Heart right ventricle (tissue), 16 donors: ENCODE measurements at places on chromosomes 3 and 15.

DNA sequence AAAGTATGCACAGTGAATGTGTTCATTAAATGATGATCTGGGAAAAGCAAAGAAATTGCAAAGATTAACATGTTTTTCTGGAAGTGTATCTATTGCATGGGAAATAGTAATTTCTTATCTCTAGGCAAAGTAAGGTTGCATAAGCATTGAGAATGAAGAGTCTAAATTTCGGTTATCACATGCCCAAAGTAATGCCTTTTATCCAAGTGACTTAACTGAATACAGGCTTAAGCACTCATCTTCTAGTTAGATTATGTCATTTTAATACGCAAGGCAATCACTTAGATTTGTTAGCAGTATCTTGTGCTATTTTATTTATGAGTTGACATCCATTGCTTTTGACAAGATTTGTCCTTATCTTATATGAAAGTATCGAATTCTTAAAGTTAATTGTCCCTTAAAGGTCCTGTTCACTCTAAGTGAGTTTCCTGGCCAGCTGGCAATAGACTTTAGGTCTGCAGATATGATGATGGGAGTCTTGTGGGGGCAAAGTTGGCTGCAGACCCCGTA, 100.5 kb downstream of the NAALADL2 start:
- DNase-seq = no peak

GRCh38 chr15:44468709-44469385, 41.4 kb downstream of the CTDSPL2 start:
- no peak for DNase-seq

DNA sequence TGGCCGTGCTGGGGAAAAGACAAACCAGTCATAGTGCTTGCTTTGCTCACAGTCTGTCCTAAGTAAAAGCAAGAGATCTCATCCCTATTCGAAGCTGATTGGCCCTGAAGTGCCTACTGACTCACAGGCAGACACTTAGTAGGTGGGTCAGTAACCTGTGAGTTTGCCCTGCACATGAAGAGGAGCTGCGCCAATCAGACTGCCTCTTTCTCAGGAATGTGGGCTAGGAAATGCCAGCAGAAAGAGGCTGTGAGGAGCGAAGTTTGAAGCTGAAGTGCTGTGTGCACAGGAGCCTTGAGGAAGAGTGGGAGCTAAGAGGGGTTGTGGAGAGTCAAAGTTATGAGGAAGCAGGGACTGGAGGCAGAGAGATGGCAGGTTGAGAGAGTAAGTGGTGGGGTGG, 126.8 kb downstream of the IL20RB start:
- DNase-seq = no peak

GRCh38 chr3:13541691-13542090, 7.2 kb upstream of the FBLN2 start:
- no peak for DNase-seq

DNA sequence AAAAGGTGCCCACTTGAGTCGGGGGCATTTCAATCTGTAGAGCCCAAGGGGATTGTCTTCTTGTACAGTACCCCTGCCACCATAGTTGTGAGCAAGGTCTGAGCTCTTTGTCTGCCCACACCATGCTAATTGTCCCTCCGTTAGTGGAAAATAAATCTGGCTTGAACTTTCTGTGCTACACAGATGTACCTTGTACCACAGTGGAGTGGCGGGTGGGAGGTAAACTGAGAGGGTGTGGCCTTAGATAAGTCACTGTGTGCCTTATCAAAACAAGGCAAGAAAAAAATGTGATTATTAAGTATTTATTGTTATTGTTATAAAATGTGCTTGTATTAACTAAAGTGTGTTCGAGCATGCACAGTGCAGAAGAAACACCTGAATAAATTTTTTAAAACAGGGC, 242.9 kb upstream of the C2CD4B start:
- DNase-seq = no peak

- no peak for DNase-seq
Measured at GRCh38 chr15:45653702-45654424, 19.0 kb downstream of the SQOR start.

DNA sequence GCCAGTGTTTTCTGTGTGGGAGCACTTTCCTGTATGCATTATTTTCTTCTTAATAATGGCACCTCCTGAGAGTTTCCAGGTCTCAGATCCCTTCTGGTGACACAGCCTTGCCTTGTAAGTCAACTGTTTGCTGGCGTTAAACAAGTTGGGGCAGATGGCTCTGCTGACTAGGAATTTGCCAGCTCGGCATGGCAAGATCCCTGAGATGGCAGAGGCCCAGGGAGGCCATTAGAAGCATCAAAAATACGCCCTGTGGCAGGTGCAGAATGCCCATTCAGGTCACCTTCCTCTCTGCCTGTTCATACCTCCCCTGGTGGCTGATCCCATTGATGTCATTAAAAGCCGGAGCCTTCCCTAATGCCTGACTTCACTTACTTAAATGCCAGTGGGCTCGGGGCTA, 320.9 kb upstream of the CTDSPL start:
- DNase-seq = no peak

DNA sequence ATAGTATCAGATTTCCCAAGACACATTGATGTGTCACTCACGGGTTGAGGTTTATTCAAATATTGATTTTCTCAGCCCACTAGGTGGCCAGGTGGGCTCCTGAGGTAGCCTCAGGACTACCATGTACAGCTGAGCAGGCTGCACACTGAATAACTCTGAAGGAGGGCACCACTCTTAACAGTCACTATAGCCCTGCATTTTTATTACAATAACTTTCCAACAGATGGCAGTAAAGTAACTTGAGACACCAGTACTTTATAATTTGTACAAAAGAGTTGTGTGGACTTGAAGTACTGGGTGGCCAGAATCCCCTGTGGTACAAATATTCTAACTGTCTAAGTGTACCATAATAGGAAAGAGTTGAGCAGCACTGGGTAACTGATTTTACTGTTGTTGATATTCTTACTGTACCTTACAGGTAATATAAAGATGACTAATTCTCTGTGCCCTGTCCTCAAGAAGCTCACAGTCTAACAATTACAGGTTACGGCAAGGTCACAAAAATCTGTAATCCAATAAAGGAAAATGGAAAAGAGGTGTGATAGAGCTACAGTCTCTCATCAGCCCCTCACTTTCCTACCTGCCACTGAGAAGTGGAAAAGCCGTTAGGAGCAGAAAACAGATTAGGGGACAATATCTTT, 76.0 kb downstream of the ETFA start:
- no peak for DNase-seq

DNA sequence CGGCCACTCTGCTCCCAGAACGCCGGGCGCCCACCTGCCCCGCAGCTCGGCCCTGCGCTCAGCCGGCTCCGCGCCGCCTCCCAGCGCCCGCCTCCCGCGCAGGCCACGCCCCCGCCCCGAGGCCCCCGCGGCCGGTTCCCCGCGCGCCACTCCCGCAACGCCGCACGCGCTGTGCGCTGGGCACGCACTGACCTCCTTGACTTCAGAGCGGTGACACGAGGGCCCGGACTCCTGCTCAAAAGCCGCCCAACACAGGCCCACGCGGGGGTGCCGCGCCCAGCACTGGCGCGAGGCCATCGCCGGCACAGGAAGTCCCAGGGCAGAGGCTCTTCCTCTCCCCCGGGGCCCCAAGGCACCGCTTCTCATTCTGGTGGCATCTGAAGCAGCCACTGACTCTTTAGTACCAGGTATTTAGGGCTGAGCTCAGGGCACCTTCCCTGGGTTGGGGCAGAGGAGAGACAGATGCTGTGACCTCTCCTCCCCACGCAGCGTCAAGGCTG, 12.4 kb downstream of the TNK2 start:
- peak; percentile 75 for DNase-seq

- DNase-seq = no peak
Measured at GRCh38 chr15:101244036-101244781, 7.6 kb downstream of the CHSY1 start.

DNA sequence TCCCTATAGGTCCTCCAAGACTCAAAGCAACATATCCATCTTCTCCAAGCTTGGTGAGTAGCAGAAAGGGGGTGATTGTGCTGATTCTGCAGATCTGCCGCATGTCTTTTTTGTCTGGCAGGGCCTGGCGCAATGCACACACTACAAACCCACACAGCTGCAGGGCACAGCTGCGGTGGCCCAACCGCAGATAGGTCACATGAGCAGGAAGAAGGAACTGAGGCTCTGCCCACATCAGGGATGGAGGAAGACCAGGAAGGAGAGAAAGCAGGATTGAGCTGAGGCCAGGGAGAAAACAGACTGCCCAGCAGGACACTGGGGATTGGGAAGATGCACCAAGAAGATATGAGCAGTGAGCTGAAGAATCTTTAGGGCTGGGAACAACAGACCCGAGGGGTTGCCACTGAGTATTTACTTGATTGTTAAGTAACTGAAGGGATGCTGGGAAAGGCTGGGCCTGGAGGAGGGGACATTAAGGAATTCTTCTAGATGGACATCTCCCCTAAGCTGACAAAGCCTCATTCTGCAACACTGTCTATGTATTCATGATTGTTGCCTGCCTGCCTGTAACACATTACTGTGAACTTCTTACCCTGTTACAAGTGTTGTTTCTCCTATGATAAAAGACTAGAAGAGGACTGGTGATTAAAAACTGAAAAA, 126.7 kb downstream of the MYLK start:
- DNase-seq = peak; percentile 42
